ENCODE measurements at places on chromosomes 2 and 18.
A peak's percentile ranks its signal among the peaks of the same experiment; 100 is the strongest.

DNA sequence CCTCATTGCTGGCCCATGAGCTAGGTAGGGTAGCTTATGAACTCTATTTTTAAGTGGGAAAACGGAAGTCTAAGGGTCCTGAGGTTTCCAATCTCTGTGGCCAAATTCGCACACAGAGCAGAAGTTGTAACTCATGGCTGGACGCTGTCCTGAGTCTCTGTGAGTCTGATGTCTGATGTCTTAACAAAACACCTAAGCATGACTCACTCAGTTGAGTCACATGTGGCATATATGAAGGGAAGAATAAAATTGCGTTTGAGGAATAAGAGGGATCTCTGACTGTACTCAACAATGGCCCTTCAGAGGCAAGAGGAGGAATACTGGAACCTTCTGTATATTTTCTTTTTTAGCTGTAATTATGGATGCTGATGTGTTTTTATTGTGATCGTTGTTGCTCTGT lies 569.7 kb downstream of the RIT2 start:
- no peak for ATAC-seq

- peak; percentile 34 for ATAC-seq
Observed at GRCh38 chr18:67670024-67670543, 153.6 kb upstream of the DSEL start.

GRCh38 chr2:232634206-232635150 lies 1.1 kb downstream of the EFHD1 start:
- ATAC-seq, result peak; percentile 8

- peak; percentile 7 for ATAC-seq
Observed at GRCh38 chr18:12990641-12990966, 558 bp upstream of the CEP192 start.

DNA sequence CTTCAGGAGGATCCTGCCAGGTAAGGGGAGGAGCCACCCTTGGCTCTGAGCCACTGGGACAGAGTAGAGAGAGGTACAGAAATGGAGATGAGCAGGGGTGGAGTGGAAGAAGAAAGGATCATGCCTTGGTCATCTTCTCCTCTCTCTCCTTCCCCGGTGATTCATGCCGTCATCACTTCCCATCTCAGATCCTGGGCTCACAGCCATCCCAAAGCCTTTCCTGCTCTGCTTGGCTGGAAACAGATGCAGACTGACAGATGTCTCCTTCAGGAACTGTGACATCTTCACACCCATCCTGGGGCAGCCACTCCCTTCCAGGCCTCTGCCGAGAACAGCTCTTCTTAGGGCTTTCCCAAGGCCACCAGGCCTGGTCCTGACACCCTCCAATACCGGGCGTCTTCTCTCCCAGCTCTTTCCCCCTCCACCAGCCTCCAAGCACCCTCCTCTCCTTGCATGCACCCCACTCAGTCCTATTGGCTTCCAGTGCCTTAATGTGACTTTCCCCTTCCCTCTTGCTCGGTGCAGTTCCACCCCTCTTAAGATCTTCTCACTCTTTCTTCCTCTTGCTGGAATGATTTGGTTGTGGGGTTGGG lies 58.3 kb upstream of the TNP1 start:
- peak; percentile 90 for ATAC-seq

- no peak for ATAC-seq
Observed at GRCh38 chr18:8366656-8367055, 242.6 kb upstream of the RAB12 start.

DNA sequence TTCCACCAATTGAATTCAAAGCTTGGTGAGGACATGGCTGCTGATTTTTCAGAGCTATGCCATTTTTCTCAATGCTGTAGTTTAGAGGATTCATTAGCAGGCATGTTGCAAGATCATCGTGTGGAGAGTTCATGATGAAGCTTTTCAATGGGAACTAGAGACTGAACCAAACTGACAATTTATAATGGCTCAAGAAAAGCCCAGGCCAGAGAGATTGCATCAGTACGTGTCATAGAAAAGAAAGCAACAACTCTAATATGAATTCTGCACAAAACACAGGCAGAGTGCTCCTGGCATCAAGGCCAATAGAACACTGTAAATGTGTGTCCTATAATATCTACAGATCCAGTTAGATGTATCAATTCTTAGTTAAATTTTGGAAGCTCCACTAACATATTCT lies 477.6 kb downstream of the LRP1B start:
- no peak for ATAC-seq

- ATAC-seq, result no peak
Observed at GRCh38 chr2:139924070-139924469, 1143.9 kb upstream of the NXPH2 start.

DNA sequence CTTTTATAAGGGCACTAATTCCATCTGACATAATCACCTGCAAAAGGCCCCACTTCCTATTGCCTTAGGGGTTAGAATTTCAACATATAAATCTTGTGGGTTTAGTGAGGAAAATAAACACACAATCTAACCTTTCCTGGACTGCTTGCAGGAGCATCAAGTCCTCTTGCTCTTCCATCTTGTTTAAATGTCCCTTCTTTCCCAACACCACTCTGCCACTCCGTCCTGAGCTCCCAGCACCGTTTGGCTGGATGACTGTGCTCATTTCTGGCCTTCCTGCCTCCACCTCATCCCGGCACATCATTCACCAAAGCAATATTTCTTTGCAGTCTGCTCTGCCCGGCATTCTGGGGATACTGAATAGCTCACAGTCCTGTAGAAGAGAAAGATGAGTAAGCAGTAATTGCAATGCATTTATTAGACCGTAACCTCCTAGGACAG lies 247.8 kb downstream of the BCL2 start:
- no peak for ATAC-seq

DNA sequence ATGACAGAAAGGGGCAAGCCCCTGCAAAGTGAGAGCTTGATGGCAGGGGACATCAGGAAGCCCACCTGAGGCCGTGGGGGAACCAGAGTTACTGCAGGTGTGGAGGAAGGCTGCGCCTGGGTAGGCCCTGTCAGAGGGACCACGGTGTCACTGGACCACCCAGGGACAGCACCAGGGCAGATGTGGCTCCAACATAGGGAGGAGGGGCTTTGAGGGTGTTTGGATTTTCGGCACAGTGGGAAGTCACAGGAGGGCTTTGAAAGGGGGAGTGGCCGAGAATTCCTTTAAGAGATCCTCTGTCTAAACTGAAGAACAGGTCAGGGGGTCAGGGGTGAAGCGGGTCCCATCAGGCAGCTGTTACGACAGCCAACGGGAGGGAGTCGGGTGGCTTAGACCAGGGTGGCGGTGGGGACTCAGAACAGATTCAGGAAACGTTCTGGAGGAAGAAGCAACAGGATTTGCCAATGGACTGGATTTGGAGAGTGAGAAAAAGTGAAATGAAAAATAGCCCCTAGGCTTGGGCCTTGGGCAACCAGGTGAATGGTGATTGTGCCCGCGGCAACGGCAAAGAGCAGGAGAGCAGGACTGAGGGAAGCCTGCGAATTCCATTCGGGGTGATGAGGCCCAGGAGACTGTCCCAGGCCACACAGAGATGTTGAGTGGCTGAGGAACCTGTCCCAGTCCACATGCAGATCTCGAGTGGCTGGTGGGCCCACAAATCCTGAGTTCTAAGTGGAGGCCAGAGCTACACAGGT lies 166.1 kb downstream of the LAMA1 start:
- no peak for ATAC-seq

- ATAC-seq, result no peak
Observed at GRCh38 chr18:43735570-43735969, 458.3 kb upstream of the SYT4 start.

DNA sequence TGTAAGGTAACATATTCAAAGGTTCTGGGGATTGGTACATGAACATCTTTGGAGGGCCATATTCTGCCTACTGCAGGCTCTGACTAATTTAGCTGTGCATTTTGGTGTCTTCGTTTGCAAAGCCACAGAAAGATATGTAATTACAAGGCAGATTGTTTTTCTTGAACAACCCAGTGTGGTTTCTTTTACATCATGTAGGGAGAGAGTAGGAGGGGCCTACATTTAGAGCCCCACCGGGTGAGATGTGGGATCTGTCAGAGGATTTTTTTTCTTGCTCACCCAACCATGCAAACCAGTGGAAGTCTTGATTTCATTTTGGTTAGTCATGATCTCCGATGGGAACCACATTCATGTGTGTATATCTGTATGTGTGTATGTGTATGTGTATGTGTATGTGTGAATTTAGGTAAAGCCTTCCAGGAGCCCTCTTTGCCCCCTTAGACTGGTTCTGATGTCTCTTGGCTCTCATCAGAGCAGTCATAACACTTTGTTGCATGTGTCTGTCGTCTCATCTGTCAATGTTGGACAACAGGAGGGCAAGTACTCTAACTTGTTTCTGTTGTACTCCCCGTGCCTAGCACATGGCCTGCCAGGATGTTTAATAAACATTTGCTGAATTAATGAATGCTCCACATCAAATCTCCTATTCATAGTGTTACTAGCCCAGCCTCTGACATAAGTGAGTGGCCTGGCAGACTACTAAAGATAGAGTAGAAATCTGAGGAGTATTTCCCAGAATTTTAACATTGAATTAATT lies 239.9 kb downstream of the MTX2 start:
- ATAC-seq, result no peak

DNA sequence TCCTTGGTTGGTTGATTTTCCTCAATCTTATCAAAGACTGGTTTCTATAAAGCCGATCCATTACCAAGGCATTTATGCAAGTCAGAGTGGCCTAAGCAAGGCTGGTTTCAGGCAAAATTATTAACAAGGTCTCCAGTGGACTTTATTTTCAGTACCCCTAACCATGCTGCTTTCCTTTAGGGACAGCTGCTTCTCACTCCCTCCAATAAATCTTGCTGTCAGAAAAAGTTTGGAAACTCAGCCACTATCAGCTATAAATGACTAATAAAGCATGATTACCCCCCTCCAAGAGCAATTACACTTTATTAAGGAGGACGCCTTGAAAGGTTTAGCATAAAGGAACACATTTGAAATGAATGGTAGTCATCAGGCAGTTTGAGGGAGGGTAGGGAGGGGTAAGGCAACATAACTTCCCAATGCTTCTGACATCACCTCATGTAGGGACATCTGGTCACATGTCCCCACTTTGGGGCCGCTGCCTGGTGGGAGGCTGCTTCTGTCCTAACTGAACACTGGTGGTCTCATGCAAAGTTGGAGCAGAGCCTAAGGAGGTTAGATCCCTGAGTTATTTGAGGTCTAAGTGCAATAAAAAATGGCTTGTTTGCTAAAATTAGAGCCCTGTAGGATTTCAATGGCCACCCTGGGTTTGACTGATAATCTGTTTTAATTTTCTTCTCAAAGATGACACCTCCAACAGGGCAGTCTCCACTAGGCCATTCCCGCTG lies 58.0 kb upstream of the TMEM178A start:
- no peak for ATAC-seq

DNA sequence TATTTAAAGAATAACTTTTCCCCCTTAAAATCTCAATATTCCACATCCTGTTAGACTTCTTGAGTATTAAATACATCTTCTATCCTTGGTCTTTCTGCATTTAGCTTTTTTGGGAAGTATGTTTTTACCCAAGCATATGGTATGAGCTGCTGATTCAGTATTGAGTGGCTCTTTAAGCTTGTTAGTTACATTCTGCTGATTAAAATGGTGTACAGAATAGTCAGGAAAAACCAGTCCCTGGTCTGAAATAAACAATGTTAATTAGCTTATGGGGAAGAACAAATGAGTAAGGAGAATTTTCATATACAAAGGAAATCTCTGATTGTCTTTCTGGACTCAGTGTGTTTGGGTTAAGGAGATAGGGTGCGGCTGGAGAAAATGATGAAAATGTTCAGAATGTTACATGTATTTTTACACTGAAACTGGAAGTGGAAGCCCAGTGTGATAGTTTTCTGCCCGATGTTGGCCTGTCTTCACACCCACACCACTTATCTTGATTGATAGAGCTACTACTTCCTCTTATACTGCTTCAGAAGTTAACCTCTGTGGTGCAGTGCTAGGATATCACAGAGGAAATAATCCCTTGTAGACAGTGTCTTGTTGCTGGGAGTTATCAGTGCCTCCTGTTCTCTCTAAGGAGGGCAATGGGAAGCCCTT lies 84.0 kb downstream of the MSH2 start:
- ATAC-seq, result no peak

GRCh38 chr2:47917276-47917961 lies 11.1 kb upstream of the FBXO11 start:
- ATAC-seq, result no peak

- no peak for ATAC-seq
Observed at GRCh38 chr2:122980671-122981070, 1044.4 kb upstream of the CNTNAP5 start.

GRCh38 chr2:33093283-33093993 lies 146.7 kb downstream of the LTBP1 start:
- ATAC-seq, result no peak

DNA sequence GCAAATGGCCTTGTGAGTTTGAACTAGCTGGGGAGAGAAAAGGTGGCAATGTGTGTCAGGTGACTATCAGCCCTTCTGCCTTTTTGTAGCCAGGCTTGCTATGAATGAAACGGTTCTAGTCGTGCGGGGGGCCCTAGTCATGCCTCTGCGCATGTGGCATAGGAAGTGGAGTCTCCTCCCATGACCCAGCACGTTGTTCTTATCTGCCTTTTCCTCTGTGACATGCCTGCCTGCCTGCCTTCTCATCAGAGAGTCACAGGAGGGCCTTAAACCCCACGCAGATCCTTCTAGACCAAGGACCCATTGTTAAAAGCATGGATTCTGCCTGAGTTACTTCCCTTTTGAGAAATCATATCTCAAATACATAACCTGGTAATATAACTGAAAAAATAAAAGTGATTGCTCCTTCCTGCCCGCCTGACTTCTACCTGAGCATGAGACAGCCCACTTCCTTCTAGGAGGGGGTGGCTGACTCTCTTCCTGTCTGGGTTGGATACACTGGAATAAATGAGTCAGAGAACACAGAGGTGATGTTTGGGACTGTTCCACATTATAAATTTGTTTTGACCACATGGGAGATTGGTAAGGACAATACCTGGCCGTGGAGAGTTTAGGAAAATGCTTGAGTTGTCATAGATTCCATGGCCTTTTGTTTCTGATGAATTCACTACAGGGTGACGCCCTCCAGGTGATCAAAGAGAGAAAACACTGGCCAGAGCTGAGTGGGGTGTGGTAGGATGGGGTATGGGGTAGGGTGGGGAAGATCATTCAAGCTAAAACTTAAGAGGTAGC lies 49.8 kb downstream of the FBLN7 start:
- ATAC-seq, result no peak

- ATAC-seq, result no peak
Observed at GRCh38 chr2:235810252-235810651, 316.4 kb downstream of the AGAP1 start.

DNA sequence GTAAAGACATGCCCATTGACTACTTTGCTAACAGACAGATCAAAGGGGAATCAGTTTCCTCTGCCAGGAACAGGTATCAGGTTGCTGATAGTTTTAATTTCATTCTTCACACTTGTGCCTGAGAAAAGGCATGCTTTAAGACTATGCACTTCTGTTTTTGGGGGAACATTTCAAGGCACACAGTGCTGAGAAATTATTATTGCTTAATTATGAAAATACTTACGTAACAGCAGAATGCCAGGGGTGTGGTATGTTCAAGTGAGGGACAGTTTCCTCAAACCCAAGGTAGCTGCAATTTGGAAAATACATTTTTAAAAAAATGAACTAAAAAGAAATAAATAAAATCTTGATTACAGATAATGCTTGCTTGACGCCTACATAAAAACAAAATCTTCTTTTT lies 1746.1 kb upstream of the PIK3C3 start:
- no peak for ATAC-seq

GRCh38 chr2:136065384-136065783 lies 52.6 kb downstream of the CXCR4 start:
- ATAC-seq, result no peak

- ATAC-seq, result no peak
Observed at GRCh38 chr2:227906991-227907390, 35.6 kb downstream of the DAW1 start.

Measured in SK-N-SH treated with all-trans-retinoic acid at 6 μM for 48 hours (cell line).